ENCODE measurements at places on chromosomes 6 and 20.

GRCh38 chr6:168371981-168372711, 52.6 kb upstream of the DACT2 start:
- no peak for DNase-seq

DNA sequence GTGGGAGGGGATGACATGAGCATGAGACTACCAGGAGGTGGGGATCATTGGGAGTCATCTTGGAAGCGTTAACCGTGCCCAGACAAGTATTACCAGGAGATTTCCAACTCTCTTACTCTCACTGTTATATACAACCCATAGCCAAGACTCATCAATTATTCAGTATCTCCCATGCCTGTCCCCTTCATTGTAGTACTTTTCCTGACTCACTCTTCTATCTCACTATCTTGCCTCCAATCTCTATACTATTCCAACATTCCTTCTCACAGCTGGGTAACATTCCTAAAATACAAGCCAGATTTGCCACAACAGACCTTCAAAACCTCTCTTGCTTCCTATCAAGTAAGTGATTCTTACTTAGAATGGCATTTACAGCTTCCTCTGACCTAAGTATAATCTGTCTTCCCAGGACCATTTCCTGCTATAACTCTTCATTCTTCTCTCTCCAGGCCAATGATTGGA, 226.3 kb upstream of the SMLR1 start:
- DNase-seq, result peak; percentile 44

- no peak for DNase-seq
Measured at GRCh38 chr6:158556113-158556512, 3.8 kb upstream of the TMEM181 start.

GRCh38 chr20:44592366-44592765, 10.0 kb downstream of the PKIG start:
- no peak for DNase-seq

- no peak for DNase-seq
Measured at GRCh38 chr6:170455335-170455979, 97.7 kb downstream of the PSMB1 start.

- peak; percentile 82 for DNase-seq
Measured at GRCh38 chr20:44211177-44212039, 837 bp upstream of the OSER1 start.

Measured in adipocyte (in vitro differentiated cells).